ENCODE measurements at places on chromosomes 3 and 15.

GRCh38 chr3:30648670-30649357 lies 42.4 kb downstream of the TGFBR2 start:
- DNase-seq: no peak

DNA sequence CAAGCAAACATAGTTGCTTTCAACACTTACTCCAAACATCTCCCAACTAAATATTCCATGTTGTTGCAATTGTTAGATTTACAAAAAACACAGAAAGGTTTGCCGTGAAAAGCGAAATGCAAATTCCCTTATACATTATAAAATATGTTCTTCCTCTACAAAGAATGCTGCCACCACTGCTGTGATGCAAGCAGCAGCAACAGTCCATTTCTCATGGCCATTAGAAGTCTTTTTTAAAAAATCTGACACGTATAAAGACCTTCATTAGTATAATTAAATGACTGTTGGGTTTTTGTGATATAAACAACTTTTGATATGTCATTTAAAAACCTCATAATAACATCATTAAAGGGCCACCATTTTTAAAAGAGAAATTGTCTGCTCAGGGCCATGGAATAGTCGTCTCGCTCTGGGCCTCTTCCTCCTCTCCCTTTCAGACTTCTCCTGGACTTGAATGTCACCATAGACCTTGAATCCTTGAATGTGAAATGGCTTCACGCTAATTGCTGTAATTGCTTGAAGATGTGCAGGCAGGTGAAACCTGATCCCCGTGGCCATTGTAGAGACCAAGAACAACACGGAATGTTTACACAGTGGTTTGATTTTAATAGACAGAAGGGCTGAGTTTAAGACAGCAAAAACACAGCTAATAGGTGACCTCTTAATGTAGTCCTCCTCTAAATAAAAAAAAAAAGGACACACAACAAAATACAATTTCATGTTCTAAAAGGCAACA lies 450.4 kb downstream of the FOXP1 start:
- DNase-seq: peak; percentile 52

- DNase-seq: no peak
Measured at GRCh38 chr3:156305672-156306071, 185.3 kb downstream of the KCNAB1 start.

DNA sequence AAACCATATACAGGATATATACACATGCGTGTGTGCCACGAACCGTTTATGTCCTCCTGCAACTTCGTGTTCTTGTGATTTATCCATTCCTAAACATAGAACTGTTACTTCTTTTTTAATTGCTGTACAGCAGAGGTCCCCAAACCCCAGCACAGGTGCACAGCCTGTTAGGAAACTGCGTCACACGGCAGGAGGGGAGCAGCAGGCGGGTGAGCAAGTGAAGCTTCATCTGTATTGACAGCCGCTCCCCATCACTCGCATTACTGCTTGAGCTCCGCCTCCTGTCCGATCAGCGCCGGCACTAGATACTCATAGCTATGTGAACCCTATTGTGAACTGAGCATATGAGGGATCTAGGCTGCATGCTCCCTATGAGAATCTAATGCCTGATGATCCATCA lies 34.9 kb upstream of the NRROS start:
- DNase-seq: no peak

DNA sequence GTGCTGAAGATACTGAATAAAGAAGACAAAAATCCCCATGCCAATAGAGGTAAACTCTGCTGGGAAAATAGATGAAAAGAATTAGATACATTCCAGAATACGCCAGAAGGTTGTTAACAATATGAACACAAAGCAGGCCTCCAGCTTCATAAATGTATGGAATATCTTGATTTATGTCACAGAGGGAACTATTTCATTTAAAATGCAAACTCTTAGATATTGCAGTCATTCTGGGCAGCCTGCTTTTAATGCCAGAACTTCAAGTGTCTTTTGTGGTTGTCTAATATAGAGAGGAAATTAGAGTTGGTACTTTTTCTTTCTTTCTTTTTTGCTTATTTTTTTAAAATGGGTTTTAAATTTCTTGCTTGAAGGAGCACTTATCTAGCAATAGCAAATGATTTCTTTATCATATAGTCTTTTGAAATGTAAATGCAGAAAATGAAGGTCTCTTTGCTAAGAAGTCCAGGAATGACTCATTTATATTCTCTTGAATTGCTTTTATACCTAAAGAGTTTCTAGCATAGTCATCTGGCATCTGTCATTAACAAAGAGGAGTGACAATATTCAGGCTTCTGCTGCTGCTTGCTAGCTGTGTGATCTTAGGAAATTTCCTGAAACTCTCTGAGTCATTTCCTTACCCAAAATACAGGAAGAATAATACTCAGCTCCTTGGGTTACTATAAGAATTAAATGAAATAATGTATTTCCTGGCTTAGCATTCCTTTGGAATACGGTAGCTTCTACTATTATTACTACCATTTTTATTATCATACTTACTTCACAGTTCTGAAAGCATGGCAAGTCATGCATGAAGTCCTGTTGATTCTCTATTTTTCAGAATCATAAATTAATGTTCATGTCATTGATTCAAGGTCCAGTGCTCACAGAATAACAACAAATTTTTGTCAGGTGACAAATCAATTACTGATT lies 527.6 kb downstream of the DIPK2A start:
- no peak for DNase-seq

GRCh38 chr3:14564741-14565140 lies 24.6 kb upstream of the GRIP2 start:
- DNase-seq: no peak

DNA sequence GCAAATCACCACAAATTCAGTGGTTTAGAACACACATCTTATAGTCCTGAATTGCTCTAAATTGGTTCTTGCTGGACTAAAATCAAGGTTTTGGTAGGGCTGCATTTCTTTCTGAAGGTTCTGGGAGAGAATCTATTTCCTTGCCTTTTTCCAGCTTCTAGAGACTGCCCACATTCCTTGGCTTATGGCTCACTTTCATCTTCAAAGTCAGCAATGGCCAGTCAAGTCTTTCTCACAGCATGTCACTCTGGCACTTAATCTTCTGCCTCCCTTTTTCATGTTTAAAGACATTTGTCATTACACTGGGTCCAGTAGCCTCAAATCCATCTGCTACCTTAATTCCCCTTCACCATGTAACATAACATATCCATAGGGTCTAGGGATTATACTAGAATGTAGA lies 149.0 kb downstream of the NEK10 start:
- no peak for DNase-seq

DNA sequence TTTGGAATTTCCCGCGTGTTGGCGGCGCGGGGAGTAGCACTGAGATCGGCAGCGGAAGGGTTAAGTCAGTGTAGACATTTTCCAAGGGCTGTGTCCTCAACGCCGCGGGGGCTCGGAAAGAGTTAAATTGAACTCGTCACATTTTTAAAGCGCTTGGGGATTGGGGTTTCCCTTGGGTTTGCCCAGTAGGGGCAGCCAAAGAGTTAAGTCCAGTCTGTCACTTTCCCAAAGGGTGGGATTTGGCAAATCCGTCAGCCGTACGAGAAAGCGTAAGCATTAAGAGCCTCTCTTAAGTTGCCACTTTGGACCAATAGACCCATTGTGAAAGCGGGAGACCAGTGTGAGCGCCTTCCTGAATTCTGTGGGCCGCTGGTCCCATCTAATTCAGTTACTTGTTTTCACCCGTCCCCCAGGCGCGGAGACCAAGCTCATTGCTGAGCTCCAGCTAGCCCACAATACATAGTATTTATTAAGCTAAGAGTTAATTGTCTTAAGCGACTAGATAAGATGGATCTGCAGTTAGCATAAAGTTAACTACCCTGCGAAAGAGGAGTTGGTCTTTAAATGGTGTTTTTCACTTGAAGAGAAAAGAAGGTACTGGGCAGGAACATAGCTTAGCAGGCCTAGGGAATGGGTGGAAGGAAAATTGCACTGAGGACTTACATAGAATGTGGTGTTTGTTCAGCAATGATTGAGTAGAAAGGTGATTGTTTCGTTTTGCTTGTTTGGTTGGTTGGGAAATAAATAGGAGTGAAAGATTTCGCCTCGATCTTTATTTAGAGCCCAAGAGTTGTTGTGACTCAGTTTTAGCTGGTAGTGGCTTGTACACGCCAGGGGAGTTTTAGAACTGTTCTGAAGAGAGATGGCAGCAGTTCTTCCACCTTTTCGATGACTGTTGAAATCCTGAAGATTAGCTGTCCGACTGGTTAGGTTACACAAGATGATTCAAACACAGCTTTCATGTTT lies 932 bp downstream of the ARL8B start:
- DNase-seq: no peak

GRCh38 chr3:95750097-95750496 lies 1064.3 kb upstream of the EPHA6 start:
- no peak for DNase-seq

DNA sequence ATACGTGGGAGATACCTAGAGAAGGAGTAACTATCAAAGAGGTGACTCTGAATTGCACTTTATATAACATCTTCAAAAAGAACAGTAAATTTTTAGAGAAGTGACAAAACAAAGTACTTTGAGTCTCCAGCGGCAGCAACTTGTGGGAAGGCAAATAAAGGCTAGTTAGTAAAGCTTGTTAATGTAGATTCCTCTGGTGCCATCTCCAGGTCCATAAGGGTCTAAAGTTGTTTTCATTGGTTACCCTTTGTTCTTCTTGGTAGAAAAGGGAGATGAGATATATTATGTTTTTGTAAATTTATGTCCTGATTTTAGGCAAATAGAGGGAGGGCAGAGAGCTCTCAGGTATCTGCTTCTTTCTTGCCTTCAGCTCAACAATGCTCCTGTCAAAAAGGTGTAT lies 161.6 kb downstream of the MYRIP start:
- no peak for DNase-seq

DNA sequence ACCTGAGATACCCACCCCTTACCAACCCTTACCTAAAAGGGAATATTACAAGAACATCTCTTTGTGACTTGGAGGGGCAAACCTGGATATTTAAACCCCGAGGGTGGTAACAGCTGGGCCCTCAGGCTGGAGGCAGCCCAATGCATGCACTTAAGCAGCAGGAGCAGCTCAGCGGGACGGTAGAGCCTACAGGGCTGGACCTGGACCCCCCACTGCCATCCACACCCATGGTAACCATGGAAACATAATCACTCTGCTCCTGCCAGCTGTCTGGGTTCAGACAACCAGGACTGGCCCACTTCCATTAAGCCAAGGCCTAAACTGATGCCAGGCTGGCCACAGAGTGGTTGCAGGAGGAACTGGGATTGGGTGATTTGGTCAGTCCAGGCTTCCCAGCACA lies 52.8 kb downstream of the ETFA start:
- DNase-seq: no peak
